PC-9 (cell line): ENCODE measurements at places on chromosomes 12 and 14. TPM values are rescaled to one million over a fixed set of nuclear protein-coding genes. Genes with fewer than 3 reads are reported as not detected.

The MYF6 gene
- not detected in 2 replicates for total RNA-seq

The SMARCD1 gene
- 48.8 and 66.7 TPM in 2 replicates for total RNA-seq

The ESPL1 gene
- 37.4 and 42.0 TPM in 2 replicates for total RNA-seq

DNA sequence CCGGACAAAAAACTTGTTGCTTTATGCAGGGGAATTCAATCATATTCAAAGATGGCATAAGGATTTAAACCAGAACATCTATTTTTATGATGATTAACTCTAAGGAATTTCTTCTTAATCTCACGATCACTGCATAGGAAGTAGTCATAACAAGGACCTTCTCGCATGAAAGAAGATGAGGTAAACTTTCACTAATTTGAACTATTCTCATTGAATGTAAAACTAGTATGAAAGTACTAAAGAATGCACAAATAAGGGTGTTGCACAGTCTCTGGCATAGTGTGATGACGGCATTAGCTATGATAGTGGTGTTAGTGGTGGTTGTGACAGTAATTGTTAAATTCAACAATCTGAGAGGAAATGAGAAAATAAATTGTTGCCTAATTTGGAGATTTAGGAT lies 280.0 kb downstream of the SLC6A15 start:
- DNase-seq: no peak

GRCh38 chr12:49358483-49359141 lies 8.7 kb upstream of the SPATS2 start:
- peak; percentile 54 for DNase-seq

The GUCY2C gene
- total RNA-seq: not detected in 2 replicates

DNA sequence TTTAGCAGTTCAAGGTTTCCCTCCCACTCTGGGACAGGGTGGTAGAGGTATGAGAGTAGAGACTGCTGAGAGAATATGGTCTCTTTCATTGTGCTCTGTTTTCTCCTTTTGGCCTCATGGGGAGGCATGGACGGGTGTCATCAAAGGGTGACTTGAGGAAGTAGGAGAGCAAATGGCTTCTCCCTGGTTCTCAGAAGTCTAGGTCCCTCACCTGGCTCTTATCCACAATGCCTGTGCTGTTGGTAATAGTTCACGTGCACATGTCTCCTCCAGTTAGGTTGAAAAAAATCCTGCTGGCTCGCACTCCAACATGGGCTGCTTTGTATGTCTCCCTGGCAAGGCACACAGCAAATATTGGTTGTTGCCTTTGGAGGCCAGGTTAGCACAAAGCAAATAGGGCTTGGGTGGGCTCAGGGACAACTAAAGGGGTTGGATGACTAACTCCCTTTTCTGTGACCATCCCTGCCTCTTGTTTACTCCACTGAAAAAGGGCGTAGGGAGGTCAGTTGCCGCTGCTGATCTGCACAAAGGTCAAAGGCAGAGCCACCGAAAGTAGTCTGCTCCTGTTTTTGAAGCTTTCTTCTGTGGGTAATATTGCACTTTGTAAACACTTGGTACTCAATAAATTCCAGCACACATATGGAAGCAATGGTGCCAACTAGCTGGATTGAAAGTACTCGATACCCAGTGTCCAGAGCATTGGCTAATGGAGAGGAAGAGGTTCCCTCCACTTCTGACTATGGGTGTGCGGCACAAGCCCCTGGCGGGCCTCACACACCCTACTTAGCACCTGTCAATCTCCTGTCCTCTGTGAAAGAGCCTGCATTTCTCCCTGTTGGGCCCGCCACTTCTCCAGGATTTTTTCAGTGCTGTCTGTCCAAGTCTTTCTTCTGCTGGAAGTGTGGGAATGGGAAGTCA lies 121.8 kb downstream of the SLC38A6 start:
- DNase-seq: peak; percentile 18

DNA sequence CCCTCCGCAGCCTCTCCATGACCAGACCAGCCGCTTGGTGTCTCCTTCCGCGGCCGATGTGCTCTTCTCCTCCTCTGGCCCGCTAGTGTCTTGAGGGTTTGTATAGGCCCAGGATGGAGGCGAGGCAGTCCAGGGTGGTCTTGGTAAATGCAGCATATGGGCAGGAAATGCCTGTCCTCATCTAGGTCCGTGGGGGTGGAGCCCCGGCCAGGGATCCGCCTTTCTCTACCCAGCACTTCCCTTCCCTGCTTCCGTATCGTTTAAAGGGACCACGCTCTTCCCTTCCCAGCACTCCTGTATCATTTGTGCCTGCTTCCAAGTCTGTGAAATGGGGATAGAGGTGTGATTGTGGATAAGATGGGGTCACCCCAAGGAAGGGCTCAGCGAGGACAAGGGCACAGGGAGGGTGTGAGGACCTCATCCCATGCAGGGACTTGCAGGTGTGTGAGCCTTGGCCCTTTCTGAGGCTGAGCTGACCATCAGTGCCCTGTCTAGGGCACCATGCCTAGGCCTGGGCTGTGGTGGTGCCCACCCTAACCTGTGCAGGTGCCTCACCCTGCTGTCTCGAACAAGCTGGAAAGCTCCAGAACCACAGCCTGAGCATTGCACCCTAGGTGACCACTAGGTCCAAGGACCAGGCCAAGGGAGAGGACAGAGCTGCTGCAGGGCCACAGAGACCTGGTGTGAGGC lies 326.8 kb upstream of the RTL1 start:
- DNase-seq: no peak
